Stimulated activated CD4-positive, alpha-beta T cell treated with anti-CD3 and anti-CD28 coated beads, Interleukin-1b, Interleukin-23, amount 100 ng/mL, for 1 hour (primary cell): ENCODE measurements at places on chromosomes 2 and 18.

GRCh38 chr2:127634626-127635379 is 11.2 kb upstream of the GPR17 start:
- DNase-seq, result no peak

- no peak for DNase-seq
These were observed 81.1 kb downstream of the TMEM17 start for GRCh38 chr2:62424899-62425298.

GRCh38 chr2:138010890-138011289 is 46.6 kb downstream of the HNMT start:
- DNase-seq, result no peak

GRCh38 chr18:64207820-64208219 is 58.9 kb upstream of the LINC00305 start:
- no peak for DNase-seq

GRCh38 chr2:85584857-85585780 is 888 bp downstream of the VAMP5 start:
- no peak for DNase-seq

DNA sequence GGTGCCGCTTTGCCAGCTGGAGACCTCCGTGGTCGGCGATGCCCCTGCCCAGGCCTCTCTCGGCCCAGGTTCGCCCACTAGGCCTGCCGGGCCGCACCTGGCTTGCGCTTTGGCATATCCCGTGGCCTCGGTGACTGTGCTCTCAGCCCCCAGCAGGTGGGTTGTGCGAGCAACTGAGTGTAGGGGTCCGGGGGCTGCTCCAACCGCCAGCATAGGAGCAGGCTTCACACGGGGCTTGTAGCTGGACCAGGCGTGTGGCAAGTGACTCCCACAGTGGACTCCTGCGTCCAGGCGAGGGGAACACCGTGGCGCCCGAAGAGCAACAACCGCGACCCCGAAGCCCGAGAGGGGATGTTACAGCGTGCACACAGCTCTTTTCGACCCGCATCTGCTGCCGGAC is 9.7 kb downstream of the TRAPPC12 start:
- DNase-seq, result no peak

DNA sequence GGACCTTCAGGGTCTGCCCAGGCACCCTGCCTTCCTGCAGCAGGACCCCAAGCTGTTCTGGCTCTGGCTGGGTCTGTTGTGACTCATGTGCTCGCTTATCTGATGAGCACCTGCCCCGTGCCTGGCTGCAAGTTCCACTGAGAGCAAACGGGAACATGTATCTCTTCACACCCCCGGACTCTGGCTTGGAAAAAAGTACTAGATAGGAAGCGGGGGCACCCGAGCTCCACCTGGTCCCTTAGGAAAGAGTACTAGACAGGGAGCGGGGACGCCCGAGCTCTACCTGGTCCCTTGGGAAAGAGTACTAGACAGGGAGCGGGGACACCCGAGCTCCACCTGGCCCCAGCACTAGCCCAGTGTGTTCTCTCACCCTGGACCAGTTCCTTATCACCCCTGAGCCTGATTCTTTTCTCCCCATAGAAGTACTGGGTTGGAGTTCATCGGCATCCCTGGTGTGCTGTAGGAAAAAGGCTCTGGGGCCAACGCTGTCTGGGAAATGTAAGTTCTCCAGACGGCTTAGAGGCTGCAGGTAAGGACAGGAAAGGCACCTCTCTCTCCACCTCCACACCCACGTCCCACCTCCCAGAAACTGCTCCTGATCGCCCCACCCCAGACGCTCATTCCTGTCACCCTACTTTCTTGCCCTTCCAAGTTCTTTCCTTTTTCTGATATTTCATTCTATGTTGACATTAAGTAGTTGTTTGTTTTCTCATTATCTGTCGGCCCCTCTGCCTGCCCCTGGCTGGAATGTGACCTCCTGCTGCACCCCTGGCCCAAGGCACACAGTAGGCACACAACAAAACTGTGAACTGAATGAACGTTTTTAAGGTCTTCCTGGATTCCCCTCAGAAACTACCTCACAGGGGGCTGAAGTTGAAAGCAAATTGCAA is 40.2 kb downstream of the HDAC4 start:
- no peak for DNase-seq

DNA sequence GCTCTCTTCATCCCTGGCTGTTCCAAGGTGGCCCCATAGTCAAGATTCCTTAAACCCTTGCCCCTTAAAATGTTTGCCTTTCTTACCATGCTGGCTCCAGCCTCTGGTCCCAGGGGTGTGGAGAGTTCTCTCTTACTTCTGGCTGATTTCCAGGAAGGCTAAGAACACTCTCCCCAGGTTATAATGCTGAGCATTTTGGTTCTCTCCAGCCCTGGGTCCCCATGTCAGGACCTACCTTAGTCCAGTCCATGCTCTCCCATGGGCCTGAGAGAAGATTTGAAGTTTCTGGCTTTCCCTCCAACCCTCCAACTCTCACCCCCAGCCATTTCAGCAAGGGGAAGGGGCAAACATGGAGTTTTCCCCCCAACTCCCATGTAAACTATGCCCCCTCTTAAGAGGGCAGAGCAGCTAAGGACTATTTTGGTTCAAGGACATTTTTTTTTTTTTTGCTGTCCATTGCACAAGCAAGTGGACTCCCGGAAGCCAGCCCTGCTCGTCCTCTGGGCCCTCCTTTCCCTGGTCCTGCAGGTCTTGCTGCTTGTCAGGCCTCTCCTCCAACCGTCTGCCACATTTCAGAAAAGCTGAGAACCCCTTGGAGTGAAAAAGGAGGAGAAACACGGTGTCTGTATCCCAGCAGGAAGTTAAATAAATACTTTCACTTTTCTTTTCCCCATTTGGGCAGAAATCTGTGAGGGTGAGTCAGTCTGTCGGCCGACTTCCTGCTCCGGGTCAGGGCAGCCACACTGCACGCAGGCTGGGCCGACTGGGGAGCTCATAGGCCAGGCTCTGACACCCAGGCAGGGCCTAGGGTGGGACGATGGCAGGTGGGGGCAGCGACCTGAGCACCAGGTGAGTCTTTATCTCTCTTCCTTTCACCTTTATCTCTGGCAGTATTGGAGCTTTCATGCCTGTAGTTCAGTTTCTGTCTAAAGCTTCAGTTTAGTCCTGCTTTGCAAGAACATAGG is at the start of gene SP140L:
Gene SP140L, plus strand, starts transcription at position 741 of the 965 bp plus-strand sequence. Its CDS starts 77 bp downstream, at position 818.
- peak; percentile 52 for DNase-seq

- no peak for DNase-seq
These were observed 447.3 kb downstream of the XIRP2 start for GRCh38 chr2:167335541-167335992.

GRCh38 chr2:119707117-119708087 is 28.4 kb downstream of the TMEM177 start:
- DNase-seq, result no peak

DNA sequence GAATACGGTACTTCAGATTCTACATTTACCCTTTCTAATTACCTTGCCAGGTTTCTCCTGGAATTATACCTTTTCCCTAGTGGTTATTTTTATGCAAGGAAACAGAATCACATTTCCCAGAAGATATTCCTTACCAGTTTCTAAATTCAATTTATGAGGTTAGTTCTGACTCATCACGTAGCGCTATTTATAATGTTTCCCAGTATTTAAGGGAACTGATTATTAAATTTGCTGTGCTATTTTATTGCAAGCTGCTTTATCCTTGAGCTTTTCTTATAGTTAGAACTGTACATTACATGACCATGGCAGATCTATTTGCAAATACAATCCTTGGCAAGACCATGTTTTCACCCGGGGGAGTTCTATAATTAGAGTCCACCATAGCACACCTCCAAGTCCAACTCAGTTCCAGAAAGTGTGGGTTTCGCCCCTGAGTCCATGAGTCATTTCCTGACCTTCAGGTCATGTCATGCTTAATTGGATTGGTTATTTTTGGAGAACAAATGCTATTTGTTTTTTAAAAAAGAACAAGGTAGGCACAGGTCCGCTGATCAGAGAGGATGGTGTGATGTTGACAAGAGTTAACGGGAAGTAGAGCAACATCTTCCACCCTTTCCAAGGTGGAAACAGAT is 126.6 kb downstream of the ZNF532 start:
- no peak for DNase-seq
